SHP77 (cell line): ENCODE measurements at places on chromosomes 7 and 10.

GRCh38 chr7:101410743-101411507 is 48.2 kb downstream of the COL26A1 start:
- DNase-seq: peak; percentile 29

- DNase-seq: no peak
These were observed 29.4 kb upstream of the ANLN start for GRCh38 chr7:36360244-36360643.

DNA sequence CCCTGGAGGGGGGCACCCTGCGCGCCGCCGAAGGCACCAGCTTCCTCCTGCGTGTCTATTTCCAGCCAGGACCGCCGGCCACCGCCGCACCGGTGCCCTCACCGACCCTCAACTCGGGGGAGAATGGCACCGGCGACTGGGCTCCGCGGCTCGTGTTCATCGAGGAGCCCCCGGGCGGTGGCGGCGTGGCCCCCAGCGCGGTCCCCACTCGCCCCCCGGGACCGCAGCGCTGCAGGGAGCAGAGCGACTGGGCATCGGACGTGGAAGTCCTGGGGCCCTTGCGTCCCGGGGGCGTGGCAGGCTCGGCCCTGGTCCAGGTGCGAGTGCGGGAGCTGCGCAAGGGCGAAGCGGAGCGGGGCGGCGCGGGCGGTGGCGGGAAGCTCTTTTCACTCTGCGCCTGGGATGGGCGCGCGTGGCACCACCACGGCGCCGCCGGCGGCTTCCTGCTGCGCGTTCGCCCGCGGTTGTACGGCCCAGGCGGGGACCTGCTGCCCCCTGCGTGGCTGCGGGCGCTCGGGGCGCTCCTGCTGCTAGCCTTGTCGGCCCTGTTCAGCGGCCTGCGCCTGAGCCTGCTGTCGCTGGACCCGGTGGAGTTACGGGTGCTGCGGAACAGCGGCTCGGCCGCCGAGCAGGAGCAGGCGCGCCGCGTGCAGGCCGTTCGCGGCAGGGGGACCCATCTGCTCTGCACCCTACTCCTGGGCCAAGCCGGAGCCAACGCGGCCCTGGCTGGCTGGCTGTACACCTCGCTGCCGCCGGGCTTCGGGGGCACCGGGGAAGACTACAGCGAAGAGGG is 594 bp downstream of the CNNM1 start:
- no peak for DNase-seq

DNA sequence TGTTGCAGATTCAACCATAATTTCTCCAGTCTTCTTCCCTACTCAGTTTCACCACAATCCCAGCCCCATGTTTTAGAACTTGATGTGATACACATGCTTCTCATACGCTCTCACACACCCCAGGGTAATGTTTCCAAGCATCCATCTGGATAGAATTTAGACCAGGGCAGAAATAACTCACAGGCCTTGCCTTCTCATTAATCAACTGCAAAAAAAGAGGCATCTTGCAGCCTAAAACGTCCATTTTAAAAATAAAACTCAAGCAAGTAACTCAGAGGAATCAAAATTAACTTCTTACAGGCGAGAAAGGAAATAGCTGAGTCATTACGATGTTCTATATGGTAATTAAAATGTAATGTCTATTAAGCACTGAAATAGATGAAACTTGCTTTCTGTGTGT is 127.2 kb upstream of the RSU1 start:
- no peak for DNase-seq

GRCh38 chr10:36676321-36676720 is 449.1 kb upstream of the ANKRD30A start:
- DNase-seq: no peak

- DNase-seq: no peak
These were observed 1.1 kb upstream of the DPY19L1 start for GRCh38 chr7:35038354-35038753.

DNA sequence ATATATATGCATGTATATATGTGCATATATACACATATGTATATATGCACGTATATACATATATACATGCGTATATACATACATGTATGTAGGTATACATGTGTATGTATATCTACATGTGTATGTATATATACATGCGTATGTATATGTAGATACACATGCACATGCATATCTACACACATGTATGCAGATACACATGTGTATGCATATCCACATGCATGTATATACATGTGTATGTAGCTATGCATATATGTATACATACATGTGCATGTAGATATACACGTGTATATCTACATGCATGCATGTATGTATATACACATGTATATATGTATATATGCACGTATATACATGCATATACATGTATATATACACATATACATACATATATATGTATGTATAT is 95.8 kb upstream of the STEAP4 start:
- no peak for DNase-seq

DNA sequence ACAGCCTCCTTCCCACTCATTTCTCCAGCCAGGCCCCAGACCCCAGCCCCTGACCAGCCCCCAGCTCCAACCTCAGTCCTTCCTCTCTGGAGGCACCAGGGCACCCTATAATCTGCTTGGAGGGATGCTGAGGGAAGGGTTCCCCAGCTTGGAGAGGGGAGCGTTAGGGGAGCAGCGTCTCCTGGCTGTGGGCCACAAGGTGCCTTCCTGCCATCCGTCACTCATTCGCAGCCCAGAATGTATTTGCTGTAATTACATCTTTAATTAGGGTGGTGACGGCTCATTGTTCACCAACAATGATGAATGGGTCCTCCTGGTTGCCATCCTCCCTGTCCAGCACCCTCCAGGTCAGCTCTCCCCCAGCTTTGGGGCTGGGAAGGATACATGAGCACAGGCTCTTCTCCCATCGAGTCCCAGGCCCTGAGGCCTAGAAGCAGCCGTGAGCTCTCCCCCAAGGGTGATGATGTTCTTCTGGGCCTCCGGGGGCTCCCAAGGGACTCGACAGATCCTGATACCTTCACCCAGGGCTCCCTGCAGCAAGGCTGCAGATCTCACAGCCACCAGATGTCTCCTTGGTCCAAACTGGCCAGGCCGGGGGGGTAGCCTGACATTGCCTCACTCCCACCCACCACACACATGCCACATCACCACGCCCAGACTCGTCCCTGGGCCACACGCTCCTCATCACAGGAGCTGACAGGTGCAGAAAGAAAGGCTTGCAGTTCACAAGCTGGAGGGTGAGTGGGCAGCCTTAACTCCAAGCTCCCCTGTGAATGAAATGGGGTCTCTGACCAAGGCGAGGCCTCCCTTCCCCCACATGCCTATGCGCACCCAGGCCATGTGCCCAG is 26.8 kb downstream of the POLL start:
- no peak for DNase-seq

DNA sequence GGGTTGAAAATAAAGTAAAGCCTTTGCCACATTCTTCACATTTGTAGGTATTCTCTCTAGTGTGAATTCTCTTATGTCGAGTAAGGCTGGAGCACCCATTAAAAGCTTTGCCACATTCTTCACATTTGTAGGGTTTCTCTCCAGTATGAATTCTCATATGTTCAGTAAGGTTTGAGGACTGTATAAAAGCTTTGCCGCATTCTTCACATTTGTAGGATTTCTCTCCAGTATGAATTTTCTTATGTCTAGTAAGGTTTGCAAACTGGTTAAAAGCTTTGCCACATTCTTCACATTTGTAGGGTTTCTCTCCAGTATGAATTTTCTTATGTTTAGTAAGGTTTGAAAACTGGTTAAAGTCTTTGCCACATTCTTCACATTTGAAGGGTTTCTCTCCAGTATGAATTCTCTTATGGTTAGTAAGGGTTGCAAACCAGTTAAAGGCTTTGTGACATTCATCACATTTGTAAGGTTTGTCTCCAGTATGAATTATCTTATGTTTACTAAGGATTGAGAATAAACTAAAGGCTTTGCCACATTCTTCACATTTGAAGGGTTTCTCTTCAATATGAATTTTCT is 41.4 kb downstream of the ZNF680 start:
- no peak for DNase-seq

- no peak for DNase-seq
These were observed 25.2 kb upstream of the ING3 start for GRCh38 chr7:120925392-120925791.

DNA sequence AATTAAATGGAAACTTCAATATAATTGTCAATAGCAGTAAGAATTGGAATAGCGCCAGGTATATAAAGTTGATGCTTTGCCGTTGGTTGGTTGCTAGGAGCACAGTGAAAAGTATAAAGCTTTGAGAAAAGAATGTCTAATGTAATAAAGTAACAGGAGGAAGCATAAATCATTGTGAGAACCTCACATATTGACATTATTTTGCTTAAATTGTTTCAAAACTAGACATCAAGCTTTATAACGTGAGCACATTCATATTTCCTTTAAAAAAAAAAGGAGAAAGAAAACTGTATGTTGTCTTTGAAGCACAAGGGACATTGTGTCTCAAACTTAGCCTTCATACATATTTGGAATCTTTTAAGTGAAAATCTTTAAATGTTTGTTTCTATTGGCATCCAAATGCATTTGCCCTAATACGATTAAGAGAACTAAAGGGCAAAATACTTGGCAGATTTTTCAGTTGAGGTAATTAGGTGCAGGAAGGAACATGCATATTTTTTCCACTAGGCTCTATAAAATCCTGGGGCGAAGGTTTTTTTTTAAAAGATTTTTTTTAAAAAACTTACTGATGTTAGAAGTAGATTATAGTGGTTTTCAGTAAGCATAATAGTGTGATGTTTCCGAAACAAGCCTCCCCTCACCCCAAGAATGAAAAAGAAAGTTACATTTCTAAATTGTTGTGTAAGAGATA is 92.4 kb downstream of the ARID5B start:
- no peak for DNase-seq

- DNase-seq: peak; percentile 33
These were observed 75.7 kb downstream of the IMMP2L start for GRCh38 chr7:111486472-111487142.

- no peak for DNase-seq
These were observed 640.0 kb downstream of the PARD3 start for GRCh38 chr10:34175121-34175520.

- DNase-seq: no peak
These were observed 115.7 kb downstream of the TPK1 start for GRCh38 chr7:144720149-144720548.

DNA sequence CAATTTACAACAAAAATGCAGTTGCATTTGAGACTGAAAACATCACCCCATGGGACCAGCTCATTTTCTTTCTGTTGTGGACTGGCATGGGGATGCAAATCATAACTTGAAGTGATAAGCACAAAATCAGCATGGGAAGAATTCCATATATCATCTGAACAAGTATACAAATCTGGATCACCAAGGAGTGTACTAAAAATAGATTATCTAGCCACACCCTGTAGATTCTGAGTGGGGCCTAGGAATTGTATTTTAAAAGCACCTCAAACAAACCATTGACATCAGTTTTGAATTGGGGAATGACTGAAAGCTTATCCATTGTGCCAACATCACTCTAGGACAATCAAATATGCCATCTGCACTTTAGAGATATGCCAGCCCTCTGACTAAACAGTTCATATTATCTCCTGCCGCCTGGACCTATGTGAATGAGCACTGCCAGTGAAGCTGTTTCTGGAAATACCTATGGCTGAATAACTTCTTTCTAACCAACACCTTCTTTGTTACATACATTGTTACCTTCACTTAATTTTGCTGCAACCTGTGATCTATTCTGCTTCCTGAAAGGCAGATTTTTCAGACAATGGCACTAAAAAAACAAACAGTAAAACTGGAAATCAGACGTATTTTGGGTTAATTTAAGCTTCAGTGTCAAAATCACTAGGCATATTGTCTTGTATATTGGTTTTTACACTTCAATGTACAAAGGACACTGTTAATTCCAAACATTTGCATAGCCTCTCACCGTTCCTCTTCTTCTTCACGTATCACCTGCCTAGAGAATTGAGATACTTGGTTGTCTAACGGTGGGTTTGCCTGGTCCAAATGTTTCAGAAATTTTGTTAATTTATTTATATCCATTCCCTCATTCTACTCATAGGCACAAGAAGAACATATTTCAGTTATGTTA is 42.4 kb upstream of the HGF start:
- no peak for DNase-seq

DNA sequence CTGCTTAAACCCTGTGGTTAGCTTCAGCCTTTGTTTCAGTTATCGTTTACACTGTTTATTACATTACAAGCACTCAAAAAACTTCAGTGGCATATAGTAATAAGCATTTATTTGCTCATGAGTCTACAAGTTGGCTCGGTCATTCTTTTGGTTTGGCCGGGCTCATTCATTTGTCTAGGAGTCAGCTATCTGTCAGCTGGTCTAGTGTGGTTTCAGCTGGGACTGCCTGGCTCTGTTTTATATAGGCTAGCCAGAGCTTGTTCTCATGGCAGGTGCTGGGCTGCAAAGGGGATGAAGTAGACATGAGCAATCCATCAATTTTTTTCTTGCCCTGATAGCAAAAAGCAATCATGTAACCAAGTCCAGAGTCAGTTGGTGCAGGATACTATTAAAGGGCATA is 103.6 kb downstream of the MKLN1 start:
- DNase-seq: peak; percentile 95

DNA sequence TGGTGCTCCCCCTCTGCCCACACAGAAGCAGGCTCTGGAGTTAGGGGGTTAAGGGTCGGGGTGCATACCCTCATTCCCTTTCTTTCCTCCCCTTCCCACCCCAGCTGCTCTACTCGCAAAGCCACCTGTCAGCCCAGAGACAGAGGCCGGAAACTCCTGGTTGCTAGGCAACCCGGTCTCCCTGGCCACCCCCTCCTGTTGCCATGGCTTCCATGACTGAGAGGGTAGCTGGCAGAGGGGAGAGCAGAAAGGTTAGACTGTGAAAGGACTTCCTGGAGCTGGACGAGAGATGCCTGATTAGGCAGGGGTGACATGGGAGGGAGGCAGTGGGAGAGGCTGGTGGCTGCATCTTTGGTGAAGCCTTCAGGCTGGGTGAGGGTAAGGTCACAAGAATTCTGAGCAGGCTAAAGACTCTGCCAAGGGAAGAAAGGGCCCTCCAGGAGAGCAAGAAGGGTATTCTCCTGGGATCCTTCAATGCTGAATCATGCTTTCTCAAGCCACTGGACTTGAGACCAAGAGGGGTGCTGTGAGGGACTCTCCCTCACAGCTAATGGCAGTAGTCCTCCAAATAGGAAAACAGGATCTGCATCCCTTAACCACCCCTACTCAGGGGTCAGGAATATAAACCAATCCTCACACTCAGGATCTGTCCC is 5.4 kb downstream of the PSD start:
- DNase-seq: peak; percentile 85

DNA sequence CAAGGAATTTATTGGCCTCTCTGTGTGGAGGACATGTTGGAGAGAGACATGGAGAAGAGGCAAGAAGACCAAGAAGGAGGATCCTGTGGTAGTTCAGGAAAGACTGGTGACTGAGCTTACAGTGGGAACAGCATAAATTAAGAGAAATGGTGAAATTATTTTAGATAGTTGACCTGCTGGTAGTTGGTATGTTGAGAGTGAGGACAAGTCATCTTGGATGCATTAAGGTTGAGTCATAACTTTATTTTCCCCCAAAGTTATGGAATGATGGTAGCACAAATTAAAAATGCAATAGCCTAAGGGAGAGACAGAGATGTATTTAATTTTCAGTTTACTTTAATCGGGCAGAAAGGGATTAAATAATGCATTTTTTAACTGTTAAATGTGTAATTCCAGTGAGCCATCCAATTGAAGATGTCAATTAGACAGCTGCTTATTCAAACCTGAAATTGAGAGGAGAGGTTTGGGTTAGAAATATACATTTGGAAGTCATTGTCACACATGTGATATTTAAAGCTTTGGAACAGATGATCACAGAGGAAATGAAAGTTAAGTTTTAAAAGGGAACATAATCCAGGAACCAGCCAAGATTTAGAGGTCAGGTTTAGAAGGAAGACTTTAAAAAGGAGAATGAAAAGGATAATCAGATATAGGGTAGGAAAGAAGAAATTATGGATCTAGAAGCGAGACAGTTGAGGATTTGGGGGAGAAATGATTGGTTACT is 80.6 kb downstream of the DGKB start:
- no peak for DNase-seq

- no peak for DNase-seq
These were observed 220.5 kb downstream of the MAD1L1 start for GRCh38 chr7:2012044-2012900.
